Cortex of kidney (tissue), 1 donor: ENCODE measurements at places on chromosomes 2 and 18.

GRCh38 chr18:79664525-79665125 is 15.0 kb upstream of the CTDP1 start:
- DNase-seq: no peak

GRCh38 chr2:226994775-226995174 is 158.9 kb downstream of the RHBDD1 start:
- DNase-seq: no peak

DNA sequence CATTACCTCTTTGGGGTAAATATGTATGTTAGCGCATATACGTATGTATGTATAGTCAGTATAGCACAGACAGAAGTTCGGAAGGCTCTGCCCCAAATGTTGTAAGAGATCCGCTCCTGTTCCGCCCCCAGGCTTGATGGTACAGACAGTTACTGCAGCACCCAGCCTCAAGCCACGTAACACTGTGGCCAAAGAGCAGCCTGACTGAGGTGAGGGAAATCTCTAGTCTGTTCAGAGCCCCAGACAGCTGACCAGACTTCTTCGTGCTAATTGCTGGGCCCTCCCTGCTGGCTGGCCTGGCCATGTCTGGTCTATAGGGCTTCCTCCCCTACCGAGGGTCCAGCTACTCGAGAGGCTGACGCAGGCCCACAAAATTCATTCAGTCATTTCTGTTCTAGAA is 7.8 kb downstream of the CRACDL start:
- DNase-seq: no peak

DNA sequence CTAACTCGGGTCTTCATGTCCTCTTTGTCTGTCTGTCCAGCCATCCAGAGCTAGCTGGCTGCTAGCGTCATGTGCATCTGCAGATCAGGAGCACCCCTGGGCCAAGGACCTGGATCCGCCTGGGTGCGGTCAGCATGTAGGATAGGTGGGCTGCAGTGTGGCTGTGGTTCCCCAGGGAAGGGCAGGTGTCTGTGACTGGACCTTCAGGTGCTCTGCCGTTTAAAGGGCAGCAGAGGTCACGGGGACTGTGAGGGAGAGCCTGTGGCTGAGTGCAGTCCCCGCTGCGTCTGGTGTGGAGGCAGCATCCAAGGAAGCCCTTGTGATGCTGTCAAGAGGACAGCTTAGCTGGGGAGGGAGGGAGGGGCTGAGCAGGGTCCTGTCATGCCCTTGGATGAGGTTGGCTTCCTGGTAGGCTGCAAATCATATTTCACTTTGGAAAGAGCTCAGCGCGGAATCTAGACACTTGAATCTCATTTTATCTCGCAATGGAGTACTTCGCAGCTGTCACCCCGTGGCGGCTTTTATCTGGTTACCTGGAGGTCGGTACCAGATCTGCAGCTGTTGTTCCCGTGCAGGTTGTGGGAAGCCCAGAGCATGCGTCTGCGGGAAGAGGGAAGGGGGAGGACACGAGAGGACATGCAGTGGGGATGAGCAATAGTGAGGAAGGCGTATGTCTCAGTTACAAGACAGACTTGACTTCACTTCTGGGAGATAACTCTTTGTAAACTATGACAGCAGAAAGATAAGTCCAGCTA is 5.9 kb upstream of the RALB start:
- no peak for DNase-seq

DNA sequence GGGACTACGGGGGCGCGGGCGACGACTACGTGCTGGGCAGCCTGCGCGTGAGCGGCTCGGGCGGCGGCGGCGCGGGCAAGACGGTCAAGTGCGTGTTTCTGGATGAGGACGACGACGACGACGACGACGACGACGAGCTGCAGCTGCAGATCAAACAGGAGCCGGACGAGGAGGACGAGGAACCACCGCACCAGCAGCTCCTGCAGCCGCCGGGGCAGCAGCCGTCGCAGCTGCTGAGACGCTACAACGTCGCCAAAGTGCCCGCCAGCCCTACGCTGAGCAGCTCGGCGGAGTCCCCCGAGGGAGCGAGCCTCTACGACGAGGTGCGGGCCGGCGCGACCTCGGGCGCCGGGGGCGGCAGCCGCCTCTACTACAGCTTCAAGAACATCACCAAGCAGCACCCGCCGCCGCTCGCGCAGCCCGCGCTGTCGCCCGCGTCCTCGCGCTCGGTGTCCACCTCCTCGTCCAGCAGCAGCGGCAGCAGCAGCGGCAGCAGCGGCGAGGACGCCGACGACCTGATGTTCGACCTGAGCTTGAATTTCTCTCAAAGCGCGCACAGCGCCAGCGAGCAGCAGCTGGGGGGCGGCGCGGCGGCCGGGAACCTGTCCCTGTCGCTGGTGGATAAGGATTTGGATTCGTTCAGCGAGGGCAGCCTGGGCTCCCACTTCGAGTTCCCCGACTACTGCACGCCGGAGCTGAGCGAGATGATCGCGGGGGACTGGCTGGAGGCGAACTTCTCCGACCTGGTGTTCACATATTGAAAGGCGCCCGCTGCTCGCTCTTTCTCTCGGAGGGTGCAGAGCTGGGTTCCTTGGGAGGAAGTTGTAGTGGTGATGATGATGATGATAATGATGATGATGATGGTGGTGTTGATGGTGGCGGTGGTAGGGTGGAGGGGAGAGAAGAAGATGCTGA is 1.4 kb downstream of the SOX11 start:
- no peak for DNase-seq

DNA sequence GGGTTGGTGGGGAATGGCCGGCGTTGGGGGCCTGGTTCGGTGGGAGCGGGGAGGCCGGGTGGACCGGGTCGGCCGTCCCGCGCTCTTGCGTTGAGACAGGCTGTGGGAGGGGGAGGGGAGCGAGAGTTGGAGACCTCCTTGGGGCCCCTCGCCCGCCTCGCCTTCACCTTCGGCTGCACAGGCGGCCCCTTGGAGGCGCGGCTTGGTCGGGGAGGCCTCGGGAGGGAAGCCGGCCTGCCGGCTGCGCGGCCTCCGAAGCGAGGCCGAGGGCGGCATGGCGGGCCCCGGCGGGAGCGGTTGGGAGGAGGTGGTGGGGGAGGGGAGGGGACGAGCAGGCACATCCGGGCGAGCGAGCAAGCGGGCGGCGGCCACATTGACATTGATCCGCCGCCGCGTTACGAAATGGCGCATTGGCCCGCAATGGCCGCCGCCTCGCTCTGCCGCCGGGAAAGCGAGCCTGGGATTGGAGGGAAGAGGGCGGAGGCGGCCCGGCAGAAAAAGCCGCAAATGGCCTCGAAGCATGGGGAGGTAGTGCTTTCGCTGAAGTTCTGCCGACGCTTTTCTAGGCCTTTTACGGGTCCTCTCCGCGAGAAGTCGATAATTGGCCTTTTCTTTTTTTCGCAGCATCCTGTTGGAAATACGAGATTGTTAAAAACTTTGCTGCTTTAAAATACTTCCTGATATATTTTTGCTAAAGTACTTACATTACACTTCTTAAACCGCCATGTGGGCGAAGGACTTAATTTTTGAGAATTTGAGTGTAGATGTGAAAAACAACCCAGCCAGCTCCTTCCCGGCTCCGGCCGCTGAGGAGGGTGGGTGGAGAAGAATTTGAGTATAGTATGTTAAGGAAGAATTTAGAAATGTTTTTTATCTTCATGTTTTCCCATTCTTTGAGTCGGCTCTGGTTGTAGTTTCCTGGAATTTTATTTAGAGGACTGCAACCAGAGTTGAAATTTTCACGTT is 580 bp downstream of the HNRNPA3 start:
- no peak for DNase-seq

- DNase-seq: no peak
These were observed 8.4 kb upstream of the NR4A2 start for GRCh38 chr2:156340804-156341451.

GRCh38 chr2:217402761-217403383 is 543.0 kb upstream of the TNP1 start:
- no peak for DNase-seq

DNA sequence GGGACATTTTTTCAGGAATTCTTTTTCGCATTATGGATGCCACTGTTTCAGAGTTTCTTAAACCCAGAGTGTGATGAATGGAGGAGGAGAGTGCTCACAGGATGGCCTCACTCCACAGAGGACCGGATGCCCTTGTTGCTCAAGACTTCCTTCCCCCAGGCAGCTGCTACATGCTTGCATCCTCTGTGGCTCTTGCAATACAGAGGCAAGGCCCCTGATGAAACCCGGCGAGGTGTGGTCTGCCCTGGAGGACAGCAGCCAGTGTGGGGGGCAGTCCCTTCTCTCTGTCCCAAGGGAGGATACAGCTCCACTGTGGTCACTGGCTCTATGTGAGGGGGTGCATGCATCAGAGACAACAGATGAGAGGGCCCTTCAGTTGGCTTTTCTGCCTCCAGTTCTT is 109.6 kb downstream of the SH3RF3 start:
- no peak for DNase-seq

- DNase-seq: no peak
These were observed 70.6 kb upstream of the TCF7L1 start for GRCh38 chr2:85062565-85062964.

DNA sequence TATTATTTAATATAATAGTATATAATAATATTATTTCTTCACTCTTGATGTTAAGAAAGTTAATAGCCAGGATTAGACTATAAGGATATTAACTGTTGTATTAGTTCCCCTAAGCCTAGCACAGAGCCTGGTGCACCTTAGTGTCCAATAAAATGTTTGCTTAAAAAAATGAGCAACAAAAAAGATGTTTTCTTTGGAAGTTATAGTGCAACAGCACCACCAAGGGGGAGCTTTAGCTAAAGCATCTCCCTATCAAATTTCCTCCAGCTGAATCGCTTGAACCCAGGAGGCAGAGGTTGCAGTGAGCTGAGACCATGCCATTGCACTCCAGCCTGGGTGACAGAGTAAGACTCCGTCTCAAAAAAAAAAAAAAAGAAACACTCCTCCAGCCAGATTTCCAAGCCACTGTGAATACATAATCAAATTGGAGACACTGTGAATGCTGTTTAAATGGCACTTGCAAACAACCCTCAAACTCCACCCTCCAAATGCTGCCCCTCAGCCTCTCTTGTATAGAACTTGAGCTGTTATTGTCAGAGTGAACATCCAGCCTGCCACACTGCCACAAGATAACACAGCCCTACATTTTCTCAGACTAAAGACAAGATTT is 221.9 kb downstream of the DYM start:
- no peak for DNase-seq

DNA sequence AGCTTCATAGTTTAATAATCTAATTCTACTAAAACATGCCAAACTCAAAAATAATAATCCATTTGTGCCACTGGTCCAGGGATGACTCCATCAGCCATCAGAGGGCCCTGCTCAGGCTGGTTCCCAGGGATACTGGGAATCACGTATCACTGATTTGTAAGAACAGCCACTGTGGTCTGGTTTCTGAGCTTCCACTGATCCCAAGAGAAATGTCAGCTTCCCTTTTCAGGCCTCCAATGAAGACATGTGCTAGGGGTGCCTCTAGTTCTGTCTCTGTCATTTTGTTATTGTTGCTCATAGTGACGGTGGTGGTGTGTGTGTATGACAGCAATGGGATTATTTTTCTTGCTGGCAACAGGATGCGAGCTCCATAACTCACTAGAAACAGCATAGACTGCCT is 83.2 kb downstream of the CELF4 start:
- DNase-seq: no peak

GRCh38 chr2:14558335-14558919 is 74.1 kb upstream of the LRATD1 start:
- DNase-seq: no peak

DNA sequence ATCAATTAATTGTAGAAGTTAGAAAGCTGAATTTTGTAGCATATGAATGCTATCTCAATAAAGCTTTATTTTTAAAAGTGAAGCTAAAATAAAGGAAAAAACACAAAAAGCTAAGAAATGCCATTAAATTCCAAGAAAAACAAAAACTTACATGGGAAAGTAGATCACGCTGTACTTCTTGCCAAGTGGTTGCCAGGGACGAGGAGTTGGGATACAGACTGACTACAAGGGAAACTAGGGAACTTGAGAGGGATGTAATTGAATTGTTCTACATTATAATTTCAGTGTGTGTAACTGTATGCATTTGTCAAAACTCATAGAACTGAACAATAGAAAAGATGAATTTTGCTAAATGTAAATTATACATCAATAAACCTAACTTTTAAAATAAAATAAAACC is 108.1 kb downstream of the DYM start:
- no peak for DNase-seq

GRCh38 chr18:23171581-23172156 is 36.4 kb downstream of the CABLES1 start:
- no peak for DNase-seq

DNA sequence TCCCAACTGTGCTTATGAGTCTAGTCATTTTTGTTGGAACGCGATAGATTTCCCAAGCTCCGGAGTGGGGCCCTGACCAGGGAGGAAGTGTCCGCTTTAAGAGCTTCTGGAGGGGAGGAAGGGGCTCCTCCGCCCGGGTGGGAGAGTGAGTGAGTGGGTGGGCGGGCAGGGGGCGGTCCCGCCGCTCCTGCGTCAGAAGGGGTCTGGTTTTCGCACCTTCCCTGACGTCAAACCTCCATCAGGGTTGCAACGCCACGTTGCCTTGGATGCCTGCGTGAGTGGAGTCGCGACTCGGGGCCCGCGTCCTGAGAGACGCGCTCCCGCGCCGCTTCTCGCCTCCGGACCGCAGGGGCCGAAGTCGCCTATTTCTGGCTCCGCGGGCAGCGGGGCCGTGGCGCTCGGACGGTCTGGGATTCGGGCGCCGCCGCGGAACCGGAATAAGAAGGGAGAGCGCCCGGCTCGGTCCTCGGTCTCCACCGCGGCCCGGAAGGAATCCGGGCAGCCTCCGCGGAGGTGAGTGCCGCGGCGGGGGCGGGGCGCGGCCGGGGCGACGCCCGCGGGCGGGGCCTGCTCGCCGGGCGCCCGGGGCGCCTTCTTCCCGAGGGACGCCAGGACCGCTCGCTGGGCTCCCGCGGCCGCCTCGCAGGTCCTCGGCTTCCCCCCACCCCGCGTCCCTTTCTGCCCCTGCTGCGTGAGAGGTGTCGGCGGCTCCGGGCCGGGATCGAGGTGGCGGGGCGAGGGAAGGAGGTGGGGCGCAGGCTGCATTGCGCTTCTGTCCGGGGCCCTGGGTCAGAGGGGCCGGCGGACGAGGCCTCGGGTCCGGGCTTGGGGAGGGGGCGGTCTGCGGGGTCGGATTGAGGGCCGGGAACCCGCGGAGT is at the start of gene ZDBF2:
Gene ZDBF2, plus strand, starts transcription at position 230 of the 878 bp plus-strand sequence. CDS start 7,187 bp downstream, outside the sequence.
- DNase-seq: no peak

- no peak for DNase-seq
These were observed 211.4 kb downstream of the PIEZO2 start for GRCh38 chr18:10937743-10938640.

DNA sequence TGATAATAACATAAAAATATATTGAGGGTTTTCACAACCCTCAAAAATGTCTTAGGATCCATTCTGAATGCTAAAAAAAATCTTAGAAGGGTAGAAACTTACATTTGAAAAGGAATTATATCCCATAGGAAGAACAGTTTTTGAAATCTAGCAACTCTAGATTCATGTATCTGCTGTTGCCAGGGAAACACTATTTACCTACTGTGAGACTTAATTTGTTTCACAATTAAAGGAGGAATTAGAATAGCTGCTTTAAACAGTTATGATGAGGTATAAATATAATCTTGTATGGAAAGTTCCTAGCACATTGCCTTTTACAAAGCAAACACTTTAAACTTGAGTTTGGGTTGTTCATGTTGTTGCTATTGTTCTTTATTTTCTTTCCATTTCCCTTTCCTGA is 988.2 kb downstream of the SUCLG1 start:
- DNase-seq: no peak

GRCh38 chr18:36872329-36872728 is 43.4 kb downstream of the KIAA1328 start:
- DNase-seq: no peak
